Osteocyte (in vitro differentiated cells): ENCODE measurements at places on chromosomes 3 and 15.

- H3K27me3 ChIP-seq: no peaks in the 10 kb centered on the region
- no peaks in the 10 kb centered on the region for H3K36me3 ChIP-seq
- H3K4me3 ChIP-seq: no peak overlapping the region
- peaks cover 3% of the 10 kb centered on the region for H3K4me1 ChIP-seq
Measured at GRCh38 chr3:168470380-168470779, 374.7 kb upstream of the GOLIM4 start.

GRCh38 chr3:61439122-61439458 is 122.3 kb upstream of the PTPRG start:
- H3K27me3 ChIP-seq: peaks cover 25% of the 10 kb centered on the region
- H3K4me1 ChIP-seq: peaks cover 5% of the 10 kb centered on the region
- H3K27ac ChIP-seq: no peak overlapping the region
- DNase-seq: no peak
- H3K36me3 ChIP-seq: no peaks in the 10 kb centered on the region

DNA sequence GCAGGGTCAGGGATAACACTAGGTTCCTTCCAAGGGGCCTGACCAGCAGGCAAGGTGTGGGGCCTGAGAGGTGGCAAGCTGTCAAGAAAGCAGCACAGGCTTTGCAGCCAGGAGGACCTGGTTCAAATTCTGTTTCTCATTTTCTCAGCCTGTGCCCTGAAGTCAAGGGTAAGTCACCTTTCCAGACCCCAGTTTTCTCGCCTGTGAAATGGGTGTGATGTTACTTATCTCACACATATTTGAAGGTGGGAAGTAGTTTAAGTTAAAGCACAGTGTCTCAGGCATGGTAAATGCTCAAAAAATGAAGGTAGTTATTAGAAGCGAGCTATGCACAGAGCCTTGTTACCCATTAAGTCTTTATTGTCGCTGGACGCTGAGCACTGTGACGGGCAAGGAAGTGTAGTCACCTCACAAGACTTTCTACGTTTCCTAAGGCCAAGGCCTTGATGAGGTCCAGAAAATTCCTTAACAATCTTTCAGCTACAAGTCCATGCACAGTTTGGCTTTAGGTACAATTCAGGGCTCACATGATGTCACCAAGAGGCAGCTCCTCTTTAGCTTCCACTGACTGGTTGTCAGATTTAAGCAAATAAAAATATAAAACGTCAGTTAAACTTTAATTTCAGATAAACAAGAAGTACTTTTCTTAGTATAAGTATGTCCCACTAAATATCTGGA is 522.6 kb upstream of the PROK2 start:
- H3K4me1 ChIP-seq: peaks cover 53% of the 10 kb centered on the region
- H3K27me3 ChIP-seq: peaks cover 3% of the 10 kb centered on the region
- H3K36me3 ChIP-seq: no peaks in the 10 kb centered on the region
- no peak for DNase-seq
- H3K27ac ChIP-seq: no peak overlapping the region

- no peak overlapping the region for H3K4me3 ChIP-seq
- DNase-seq: no peak
- H3K36me3 ChIP-seq: no peaks in the 10 kb centered on the region
- no peaks in the 10 kb centered on the region for H3K27me3 ChIP-seq
- no peak overlapping the region for H3K27ac ChIP-seq
- H3K4me1 ChIP-seq: peaks cover 59% of the 10 kb centered on the region
Measured at GRCh38 chr3:194087995-194088855, 47.7 kb upstream of the HES1 start.

- no peaks in the 10 kb centered on the region for H3K27me3 ChIP-seq
- no peaks in the 10 kb centered on the region for H3K36me3 ChIP-seq
- peaks cover 19% of the 10 kb centered on the region for H3K4me1 ChIP-seq
- no peak overlapping the region for H3K27ac ChIP-seq
Measured at GRCh38 chr3:15823092-15823491, 25.3 kb upstream of the ANKRD28 start.

DNA sequence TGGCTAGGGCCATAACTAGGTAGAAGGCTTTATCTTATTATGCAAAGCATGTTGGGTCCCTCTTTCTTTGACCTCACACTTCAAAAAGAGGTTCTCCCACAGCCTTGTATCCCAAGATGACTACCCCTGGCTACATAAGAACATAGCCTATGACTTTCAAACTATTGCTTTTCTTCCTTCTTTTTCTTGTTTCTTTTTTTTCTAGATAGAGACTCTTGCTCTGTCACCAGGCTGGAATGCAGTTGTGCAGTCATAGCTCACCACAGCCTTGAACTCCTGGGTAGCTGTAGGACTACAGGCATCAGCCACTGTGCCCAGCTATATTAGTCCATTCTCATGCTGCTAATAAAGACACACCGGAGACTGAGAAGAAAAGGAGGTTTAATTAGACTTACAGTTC is 47.2 kb downstream of the DIPK2A start:
- no peak for DNase-seq
- H3K36me3 ChIP-seq: no peaks in the 10 kb centered on the region
- no peaks in the 10 kb centered on the region for H3K27me3 ChIP-seq

- H3K27me3 ChIP-seq: no peaks in the 10 kb centered on the region
- peak overlapping the region; percentile 86 for H3K27ac ChIP-seq
- H3K4me1 ChIP-seq: peaks cover 54% of the 10 kb centered on the region
- H3K4me3 ChIP-seq: peak overlapping the region; percentile 69
- H3K36me3 ChIP-seq: no peaks in the 10 kb centered on the region
- DNase-seq: no peak
Measured at GRCh38 chr3:188948281-188948996, 223.3 kb upstream of the TPRG1 start.

GRCh38 chr15:67177752-67178151 is 76.7 kb downstream of the AAGAB start:
- peaks cover 39% of the 10 kb centered on the region for H3K36me3 ChIP-seq
- no peaks in the 10 kb centered on the region for H3K27me3 ChIP-seq
- no peak for DNase-seq
- no peak overlapping the region for H3K4me3 ChIP-seq
- peaks cover 53% of the 10 kb centered on the region for H3K4me1 ChIP-seq

DNA sequence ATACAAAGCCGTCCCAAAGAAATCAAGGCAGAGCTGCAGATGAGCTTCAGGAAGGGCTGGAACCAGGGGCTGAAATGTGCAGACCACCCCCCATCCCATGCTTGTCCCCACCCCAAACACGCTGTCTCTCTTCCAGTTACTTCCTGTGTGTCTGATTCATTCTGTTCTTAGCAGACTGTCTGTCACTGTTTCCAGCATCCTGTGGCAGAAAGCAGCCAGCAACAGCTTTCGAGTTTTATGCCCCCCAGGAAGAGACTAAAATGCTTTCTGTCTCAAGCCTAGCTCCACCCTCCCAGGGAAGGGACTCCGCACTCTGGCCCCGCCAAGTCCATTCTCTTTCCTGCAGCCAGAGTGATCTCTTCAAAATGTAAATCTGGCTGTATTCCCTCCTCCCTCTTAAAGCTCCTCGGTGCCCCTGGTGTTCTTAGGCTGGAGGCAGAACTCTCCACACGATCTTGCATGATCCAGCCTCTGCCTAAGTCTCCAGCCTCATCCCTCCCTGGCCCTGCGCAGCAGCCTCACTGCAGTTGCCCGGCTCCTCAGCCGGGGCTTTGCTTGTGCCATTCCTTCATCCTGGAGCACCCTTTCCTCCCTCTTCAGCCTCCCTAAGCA is 41.5 kb downstream of the HRH1 start:
- peak overlapping the region; percentile 59 for H3K4me3 ChIP-seq
- peak overlapping the region; percentile 94 for H3K27ac ChIP-seq
- peaks cover 66% of the 10 kb centered on the region for H3K4me1 ChIP-seq
- no peaks in the 10 kb centered on the region for H3K27me3 ChIP-seq
- no peak for DNase-seq

- no peak for DNase-seq
- peaks cover 4% of the 10 kb centered on the region for H3K4me1 ChIP-seq
- H3K4me3 ChIP-seq: no peak overlapping the region
- H3K27me3 ChIP-seq: no peaks in the 10 kb centered on the region
- no peak overlapping the region for H3K27ac ChIP-seq
Measured at GRCh38 chr3:157058392-157059071, 101.4 kb downstream of the CCNL1 start.

DNA sequence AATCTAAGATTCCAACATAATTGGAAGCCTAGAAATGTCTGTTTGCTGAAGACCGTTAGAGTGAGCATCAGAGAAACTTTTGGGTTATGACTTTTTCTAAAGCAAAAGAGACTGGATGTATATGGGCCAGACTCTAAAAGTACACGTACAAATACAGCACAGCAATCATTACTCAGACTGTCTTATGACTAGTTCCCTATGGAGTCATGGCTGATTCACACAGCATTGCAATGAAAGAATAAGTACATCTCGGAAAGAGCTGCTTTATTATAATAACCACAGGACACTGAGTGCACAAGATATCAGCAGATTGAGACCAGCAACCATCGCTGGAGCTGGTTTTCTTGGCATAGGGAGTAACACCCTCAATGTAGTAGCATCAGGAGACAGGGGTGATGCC is 618.6 kb downstream of the NLGN1 start:
- H3K4me3 ChIP-seq: no peak overlapping the region
- H3K27me3 ChIP-seq: no peaks in the 10 kb centered on the region
- peaks cover 1% of the 10 kb centered on the region for H3K4me1 ChIP-seq
- no peak overlapping the region for H3K27ac ChIP-seq
- no peak for DNase-seq
- H3K36me3 ChIP-seq: no peaks in the 10 kb centered on the region

DNA sequence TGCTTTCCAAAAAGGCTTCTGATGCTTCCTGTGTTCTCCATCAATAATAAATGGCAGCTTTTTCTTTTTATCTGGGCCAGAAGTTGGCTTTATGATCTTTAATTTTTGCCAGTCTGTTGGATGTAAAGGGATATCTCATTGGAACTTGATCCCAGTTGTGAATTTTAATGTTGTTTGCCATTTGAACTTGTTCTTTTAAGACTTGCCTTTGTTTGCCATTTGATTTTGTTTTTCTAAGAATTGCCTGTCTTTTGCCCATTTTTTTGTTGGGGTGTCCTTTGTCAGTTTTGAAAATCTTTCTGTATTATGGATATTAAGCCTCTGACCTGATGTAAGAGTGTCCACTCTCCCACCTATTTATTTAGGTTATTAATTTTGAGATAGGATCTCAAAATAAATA is 9.8 kb downstream of the FXR1 start:
- no peak overlapping the region for H3K4me3 ChIP-seq
- H3K27me3 ChIP-seq: no peaks in the 10 kb centered on the region
- H3K27ac ChIP-seq: no peak overlapping the region
- peaks cover under 1% of the 10 kb centered on the region for H3K36me3 ChIP-seq

GRCh38 chr15:32781781-32782180 is 64.0 kb downstream of the GREM1 start:
- H3K27ac ChIP-seq: no peak overlapping the region
- no peak for DNase-seq
- peaks cover 2% of the 10 kb centered on the region for H3K36me3 ChIP-seq
- H3K4me3 ChIP-seq: no peak overlapping the region

DNA sequence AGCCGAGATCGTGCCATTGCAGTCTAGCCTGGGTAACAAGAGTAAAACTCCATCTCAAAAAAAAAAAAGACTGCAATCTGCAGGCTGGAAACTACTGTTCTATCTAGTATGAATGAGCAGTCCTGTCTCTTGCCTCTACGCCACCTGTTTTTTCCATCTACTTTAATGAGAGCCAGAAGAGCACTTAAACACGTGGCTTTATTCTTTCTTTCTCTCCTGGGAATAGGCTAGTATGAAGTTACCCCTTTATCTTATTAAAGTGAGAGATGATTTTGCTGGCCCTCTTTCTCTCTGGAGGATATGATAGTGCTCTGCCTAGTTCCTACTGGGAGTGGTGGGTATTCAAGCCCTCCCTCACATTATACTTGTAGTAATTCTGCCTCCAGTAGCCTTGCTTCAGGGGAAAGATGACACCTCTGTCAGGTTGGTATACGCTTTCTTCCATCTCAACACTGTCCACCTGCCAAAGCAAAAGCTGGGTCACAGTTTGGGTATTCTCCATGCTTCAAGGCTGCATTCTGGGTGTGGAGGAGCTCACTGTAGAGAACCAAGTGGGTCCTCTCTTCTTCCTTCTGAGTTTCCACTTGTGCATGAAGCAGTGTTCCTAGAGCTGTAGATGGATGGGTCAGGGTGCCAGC is 17.8 kb downstream of the MAPKBP1 start:
- H3K27ac ChIP-seq: peak overlapping the region; percentile 83
- no peaks in the 10 kb centered on the region for H3K36me3 ChIP-seq
- DNase-seq: no peak
- peaks cover 67% of the 10 kb centered on the region for H3K4me1 ChIP-seq
- no peak overlapping the region for H3K4me3 ChIP-seq

GRCh38 chr3:4834403-4834866 is 144.8 kb upstream of the BHLHE40 start:
- H3K27ac ChIP-seq: no peak overlapping the region
- H3K27me3 ChIP-seq: no peaks in the 10 kb centered on the region
- peaks cover 22% of the 10 kb centered on the region for H3K4me1 ChIP-seq
- H3K4me3 ChIP-seq: no peak overlapping the region

DNA sequence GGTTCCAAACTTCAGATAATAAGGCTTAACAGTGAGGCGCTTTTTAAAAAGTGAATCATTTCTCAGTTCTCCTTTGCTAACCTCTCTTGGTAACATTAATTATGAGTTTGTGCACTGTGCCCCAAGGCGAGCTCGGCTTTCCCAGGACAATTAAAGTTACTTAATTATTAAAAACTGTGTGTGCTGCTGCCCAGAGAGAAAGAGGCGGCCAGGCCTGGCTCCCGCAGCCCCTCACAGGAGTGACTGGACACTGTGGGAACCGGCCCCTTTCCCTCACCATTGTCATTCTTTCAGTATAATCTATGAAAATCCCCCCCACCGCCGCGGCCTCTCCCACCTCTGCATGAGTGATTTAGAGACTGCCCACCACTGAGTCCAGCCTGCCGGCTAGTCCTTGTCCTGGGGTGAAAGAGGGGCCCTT is 43.1 kb upstream of the HES1 start:
- peaks cover 28% of the 10 kb centered on the region for H3K4me1 ChIP-seq
- DNase-seq: no peak
- peaks cover 10% of the 10 kb centered on the region for H3K27me3 ChIP-seq
- H3K27ac ChIP-seq: no peak overlapping the region
- H3K36me3 ChIP-seq: no peaks in the 10 kb centered on the region

DNA sequence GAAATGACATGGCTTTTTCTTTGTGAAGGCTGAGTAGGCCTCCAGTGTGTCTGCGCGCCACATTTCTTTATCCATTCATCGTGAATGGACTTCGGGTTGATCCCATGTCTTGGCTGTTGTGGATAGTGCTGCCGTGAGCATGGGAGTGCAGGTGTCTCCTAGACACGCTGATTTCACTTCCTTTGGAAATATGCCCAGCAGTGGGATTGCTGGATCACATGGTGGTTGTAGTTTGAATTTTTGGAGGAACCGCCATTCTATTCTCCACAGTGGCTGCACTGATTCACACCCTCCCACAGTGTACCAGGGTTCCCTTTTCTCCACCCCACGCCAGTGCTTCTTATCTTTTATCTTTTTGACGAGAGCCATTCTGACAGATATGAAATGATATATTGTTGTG is 171.7 kb downstream of the NSMCE3 start:
- no peak for DNase-seq
- no peaks in the 10 kb centered on the region for H3K27me3 ChIP-seq
- H3K4me3 ChIP-seq: no peak overlapping the region
- H3K36me3 ChIP-seq: peaks cover 6% of the 10 kb centered on the region
- H3K27ac ChIP-seq: no peak overlapping the region
- H3K4me1 ChIP-seq: no peaks in the 10 kb centered on the region

DNA sequence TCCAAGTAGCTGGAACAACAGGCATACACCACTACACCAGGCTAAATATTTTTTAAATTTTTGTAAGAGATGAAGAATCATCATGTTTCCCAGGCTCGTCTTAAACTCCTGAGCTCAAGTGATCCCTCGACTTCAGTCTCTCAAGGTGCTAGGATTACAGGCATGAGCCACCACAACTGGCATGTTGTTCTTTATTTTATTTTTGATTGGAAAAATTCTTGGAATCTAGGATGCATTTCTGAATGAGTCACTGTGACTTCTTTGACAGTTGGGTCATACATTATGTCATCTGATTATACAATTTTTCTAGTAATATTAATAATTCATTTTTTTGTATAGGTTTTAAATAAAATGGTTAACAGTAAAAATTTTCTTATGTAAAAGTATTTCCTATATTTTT is 870.2 kb downstream of the SI start:
- DNase-seq: no peak
- H3K4me3 ChIP-seq: no peak overlapping the region
- peaks cover 42% of the 10 kb centered on the region for H3K4me1 ChIP-seq
- H3K36me3 ChIP-seq: peaks cover 11% of the 10 kb centered on the region
